Activated CD4-positive, alpha-beta T cell treated with anti-CD3 and anti-CD28 coated beads for 4 hours (primary cell): ENCODE measurements at places on chromosomes 4 and X.

- DNase-seq, result no peak
Observed at GRCh38 chrX:19697416-19697815, 182.1 kb upstream of the MAP3K15 start.

- DNase-seq, result no peak
Observed at GRCh38 chrX:19237901-19238300, 105.8 kb upstream of the PDHA1 start.

- no peak for DNase-seq
Observed at GRCh38 chrX:48751343-48751742, 10.2 kb upstream of the GLOD5 start.

GRCh38 chrX:132482632-132483031, 6.2 kb downstream of the MBNL3 start:
- DNase-seq, result no peak

DNA sequence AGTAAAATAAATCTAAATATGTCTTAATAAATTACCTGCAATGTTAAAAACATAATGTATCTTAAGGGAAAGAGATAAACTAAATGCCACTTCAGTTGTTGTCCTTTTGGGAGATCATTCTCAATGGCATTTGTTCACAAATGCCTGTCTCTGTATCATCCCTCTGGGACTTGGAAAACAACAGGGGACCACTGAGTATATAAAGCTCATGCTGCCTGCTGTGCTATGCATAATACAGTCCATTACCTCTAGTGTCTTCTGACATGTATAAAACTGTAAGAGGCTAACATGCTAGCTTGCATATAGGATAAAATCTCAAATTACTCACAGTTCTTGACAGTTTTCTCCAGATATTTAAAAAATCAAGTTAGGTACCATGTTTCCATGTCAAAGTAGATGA, 503.9 kb downstream of the PDHA2 start:
- DNase-seq, result no peak

DNA sequence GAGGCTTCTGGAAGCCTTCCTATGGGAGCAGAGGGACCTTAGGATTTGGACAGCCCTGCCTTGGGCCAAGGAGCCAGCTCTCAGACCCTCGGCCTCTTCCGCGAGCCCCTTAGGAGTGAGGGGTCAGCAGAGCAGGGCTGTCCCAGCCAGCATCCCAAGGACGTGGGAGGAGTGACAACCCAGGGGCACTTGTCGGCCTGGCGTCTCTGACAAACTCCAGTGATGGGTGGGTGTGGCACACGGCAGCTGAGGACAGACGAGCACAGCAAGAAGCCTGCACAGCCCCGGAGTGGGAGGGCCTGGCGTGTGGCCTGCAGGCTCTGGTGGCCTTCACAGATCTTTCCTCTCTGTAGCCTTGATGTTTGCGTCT, 11.6 kb upstream of the TNIP2 start:
- DNase-seq, result no peak

- DNase-seq, result no peak
Observed at GRCh38 chrX:2614911-2615310, 76.2 kb upstream of the CD99 start.

DNA sequence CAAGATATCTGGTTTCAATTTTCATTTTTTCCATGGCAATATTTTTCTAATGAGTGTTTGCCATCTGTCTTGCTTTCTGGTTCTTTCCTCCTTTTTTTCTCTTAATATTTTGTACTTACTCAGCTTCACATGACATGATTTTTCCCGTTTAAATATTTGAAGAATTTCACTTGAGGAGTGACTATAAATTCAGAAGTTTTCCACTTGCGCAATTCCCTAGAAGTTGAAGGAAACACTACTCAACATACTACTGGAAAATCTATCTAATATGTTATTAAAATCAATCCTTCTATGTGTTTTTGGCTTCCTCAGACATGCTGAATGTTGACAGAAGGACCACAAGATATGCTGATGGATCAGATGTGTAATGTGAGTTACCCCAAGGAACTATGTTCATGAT, 36.8 kb upstream of the BANK1 start:
- no peak for DNase-seq

DNA sequence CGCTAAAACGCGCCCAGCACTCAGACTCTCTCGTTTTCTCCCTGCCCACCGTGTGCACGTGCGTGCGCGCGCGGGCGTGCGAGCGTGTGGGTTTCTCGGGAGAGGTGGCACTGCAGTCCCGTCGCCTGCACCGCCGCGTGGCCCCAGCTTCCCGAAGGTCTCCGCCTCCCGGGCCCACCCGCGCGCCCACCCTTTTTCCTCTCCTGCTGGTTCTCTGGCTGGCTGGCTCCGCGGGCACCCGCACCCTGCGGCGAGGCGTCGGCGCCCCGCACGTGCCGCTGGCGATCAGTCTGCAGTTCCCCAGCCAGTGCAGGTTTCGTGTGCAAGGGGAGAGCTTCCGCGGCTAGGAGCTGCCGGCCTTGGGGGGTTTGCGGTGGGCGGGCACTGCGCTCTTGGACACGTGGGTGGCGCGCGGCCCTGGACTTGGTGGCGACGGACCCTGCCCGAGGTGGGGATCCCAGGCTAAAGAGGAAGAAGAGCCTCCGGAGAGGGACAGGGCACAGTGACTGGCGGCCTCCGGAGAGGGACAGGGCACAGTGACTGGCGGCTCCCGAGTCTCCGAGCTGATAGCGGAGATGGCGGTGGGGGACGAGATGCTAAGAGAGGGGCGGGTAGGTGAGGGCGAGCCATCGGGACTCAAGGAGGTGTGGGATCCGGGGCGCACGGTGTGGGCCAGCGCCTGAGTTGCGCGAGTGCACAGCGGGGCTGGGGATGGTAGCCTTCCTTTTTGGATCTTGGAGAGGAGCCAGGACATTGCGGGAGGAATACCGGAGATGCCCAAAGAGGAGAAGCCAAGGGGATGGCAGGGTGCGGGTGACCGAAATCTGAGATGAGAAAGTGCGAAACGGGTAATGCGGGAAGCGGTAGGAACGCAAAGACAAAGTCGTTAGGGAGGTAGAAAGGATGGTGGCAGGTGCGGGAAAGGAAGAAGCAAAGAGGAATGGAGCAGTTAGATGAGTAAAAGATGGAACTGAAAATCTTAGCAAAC, at the start of gene FAM184B:
FAM184B (minus strand) TSS at position 322 of the 988 bp plus-strand sequence. CDS start 322 bp downstream, outside the sequence.
- no peak for DNase-seq

DNA sequence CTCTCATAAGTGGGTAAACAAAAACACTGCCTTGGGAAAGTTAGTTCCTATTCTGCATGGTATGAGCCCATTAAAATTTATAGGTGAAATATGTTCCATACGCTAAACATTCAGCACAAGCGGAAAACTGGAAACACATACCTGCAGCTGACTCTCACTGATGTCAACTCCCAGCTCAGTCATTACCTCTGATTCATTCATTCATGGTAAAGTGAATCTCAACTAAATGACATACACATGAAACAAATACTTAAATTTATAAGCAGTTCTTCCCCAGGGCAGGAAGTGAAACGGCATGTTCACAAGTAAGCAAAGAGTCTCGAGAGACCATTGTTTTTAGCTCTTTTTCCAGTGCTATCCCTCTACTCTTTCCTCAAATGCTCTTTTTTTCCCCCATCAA, 1.6 kb downstream of the SLC10A6 start:
- no peak for DNase-seq

DNA sequence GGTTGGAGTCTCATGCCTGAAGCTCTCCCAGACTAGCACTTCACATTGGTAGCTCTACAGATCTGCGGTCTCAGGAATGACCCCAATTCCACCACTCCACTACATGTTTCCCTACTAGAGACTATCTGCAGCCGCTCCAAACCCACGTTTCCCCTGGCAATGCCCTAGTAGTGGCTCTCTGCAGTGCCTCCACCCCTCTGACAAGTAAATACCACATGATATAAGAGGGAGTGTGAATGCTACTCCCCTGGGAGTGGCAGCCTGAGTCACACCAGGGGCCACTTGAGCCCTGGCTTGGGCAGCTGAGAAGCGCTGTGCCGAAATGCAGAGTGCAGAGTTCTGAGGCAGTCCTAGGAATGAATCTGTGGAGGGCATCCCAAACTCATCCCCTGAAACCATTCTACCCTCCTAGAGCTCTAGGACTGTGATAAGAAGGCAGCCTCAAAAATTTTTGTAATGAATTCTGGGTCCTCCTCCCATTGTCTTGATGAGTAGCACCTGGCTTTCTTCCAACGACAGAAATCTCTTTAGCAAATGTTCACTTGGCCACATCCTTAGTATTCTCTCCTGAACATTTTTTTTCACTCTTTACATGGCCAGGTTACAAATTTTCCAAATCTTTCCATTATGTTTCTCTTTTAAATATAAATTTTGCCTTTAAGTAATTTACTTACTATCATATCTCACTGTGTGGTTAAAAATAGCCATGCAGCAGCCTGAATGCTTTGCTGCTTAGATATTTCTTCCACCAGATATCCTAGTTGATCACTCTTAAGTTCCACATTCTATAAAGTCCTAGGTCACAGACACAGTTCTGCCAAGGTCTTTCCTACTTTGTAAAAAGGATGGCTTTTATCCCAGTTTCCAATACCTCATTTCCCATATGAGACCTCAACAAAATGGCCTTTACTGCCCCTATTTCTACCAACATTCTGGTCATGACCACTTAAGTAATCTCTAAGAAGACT, 160.2 kb upstream of the CPEB2 start:
- DNase-seq, result no peak

DNA sequence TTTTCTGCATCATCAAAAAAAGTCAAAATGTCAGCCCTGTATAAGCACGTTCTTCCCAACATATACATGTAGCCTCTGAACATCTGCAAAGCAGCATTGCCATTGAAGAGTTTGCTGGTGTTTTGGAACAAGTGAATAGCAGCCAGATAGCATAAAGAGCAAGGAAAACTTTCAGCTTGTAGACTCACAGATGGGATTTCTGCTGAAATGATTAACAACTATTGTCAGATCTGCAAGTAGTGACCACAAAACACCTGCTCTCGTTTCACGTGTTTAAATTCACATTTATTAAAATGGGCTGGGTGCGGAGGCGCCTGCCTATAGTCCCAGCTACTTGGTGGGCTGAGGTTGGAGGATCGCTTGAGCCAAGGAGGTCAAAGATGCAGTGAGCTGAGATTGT, 123.7 kb downstream of the SPRY1 start:
- DNase-seq, result no peak

- no peak for DNase-seq
Observed at GRCh38 chr4:24230955-24231354, 341.1 kb upstream of the PPARGC1A start.

GRCh38 chrX:5867778-5868177, 360.9 kb downstream of the NLGN4X start:
- no peak for DNase-seq

GRCh38 chr4:56434599-56435139, 746 bp downstream of the PPAT start:
- no peak for DNase-seq

- no peak for DNase-seq
Observed at GRCh38 chr4:42817913-42818312, 74.6 kb upstream of the GRXCR1 start.

- DNase-seq, result no peak
Observed at GRCh38 chr4:34419871-34420270, 1824.4 kb downstream of the ARAP2 start.

DNA sequence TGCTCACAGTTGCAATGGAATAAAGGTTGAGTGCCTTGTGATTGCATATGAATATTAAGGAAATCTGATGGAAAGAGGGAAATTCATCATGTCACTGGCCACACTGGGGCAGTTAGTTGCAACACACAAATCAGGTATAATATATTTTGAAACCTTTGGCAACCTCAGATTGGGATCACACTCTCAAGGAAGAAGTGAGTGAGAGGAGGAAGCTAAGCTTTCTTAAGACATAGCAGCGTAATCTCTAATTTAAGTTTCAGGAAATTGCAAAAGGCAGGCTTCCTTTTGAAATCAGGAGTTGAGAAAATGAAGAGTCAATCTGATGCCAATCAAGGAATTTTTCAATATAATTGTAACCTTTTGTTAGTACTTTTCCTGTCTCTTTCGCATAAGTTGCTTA, 12.3 kb upstream of the CLTRN start:
- no peak for DNase-seq

DNA sequence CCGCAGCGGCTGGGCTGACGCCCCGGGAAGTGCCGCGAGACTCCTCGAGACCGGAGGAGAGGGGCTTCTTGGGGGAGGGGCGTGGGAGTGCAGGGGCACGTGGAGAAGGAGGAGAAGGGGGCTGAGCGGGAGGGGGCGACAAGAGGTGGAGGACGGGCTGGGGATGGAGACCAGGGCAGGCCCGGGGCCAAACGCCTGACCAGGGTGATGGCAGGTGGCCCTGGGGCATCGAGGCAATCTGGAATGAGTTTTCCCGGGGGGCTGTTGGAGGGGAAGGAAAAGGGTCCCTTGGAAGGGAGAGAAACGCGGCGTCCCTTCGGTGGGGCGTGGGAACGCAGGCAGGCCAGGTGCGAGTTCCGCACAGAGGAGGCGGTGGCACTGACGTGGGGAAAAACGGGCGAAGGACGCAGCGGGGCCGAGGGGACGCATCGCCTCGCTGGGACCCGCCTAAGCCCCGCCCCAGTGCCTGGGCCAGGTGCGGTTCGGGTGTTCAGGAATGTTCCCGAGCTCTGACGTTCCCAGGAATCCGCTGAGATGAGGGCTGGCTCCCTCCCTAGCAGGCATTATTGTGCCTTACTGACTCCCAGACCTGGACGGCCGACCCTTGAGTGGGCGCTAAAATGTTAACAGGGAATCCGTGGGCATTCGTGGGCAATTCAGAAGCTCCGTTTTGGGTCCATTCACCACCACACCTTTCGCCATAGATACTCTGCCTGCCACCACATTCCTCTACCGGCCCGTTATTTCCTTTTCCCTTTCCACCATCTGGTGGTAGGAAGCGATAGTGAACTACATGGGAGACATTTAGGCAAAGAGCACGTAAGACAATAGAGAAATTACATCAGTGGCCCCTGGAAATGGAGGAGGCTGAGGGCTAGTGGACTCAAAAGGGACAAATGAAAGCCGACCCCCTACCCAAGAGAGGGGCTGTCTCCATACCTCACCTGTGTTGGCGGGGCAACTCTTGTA, 795 bp upstream of the SH3KBP1 start:
- DNase-seq, result peak; percentile 59

GRCh38 chr4:165208741-165209388, 1.5 kb downstream of the KLHL2 start:
- DNase-seq, result peak; percentile 9
